AG04450 (cell line): ENCODE measurements at places on chromosomes 4 and X. TPM values are rescaled to one million over a fixed set of nuclear protein-coding genes. Genes with fewer than 3 reads are reported as not detected.

Gene PCYT1B
- polyA plus RNA-seq, result 0.09 and 0.10 TPM in 2 replicates

- DNase-seq, result no peak
Measured at GRCh38 chrX:44816367-44816766, 27.5 kb upstream of the DUSP21 start.

DNA sequence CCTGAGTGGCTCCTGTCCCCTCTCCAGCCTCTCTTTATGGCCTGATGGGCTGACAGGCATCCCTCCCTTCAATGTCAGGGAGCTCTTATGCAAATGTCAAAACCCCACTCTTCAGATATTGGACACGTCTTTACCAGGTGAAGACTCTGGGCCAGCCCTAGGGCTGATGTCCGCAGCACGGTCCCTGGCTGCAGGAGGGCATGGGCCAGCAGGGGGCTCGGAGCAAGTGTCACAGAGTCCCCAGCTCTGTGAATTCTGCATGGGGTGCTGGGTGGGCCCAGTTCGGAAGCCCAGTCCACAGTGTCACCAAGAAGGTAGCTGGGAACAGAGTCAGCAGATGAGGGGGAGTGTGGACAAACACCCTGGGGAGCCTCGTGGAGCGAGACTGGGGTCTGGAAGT lies 39.6 kb upstream of the PSAPL1 start:
- DNase-seq, result no peak

- DNase-seq, result no peak
Measured at GRCh38 chrX:5163663-5164062, 1065.0 kb downstream of the NLGN4X start.

DNA sequence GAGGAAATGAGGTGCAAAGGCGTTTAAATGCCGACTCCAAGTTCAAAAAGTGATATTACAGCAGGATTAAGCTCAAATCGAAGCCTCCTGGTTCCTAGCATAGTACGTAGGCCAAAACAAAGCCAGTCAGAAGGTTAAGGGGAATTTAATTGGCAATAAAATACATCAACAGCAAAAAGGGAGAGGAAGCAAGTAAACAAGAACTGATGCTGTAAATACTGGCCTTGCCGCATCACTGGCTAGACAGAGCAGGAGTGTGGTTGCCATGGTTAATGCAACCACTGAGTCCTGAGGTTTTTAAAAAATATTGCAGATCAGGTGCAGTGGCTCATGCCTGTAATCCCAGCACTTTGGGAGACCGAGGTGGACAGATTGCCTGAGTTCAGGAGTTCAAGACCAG lies 63.2 kb upstream of the FBXW7 start:
- no peak for DNase-seq

GRCh38 chr4:33882246-33882990 lies 2361.9 kb downstream of the ARAP2 start:
- no peak for DNase-seq

GRCh38 chr4:184649971-184650855 lies 675 bp downstream of the PRIMPOL start:
- DNase-seq, result no peak

- no peak for DNase-seq
Measured at GRCh38 chr4:156832886-156833285, 138.7 kb downstream of the PDGFC start.
